ENCODE measurements at places on chromosomes 1 and 21.
A peak's percentile ranks its signal among the peaks of the same experiment; 100 is the strongest.

- DNase-seq = no peak
Measured at GRCh38 chr1:204108312-204109141, 35.6 kb downstream of the SOX13 start.

DNA sequence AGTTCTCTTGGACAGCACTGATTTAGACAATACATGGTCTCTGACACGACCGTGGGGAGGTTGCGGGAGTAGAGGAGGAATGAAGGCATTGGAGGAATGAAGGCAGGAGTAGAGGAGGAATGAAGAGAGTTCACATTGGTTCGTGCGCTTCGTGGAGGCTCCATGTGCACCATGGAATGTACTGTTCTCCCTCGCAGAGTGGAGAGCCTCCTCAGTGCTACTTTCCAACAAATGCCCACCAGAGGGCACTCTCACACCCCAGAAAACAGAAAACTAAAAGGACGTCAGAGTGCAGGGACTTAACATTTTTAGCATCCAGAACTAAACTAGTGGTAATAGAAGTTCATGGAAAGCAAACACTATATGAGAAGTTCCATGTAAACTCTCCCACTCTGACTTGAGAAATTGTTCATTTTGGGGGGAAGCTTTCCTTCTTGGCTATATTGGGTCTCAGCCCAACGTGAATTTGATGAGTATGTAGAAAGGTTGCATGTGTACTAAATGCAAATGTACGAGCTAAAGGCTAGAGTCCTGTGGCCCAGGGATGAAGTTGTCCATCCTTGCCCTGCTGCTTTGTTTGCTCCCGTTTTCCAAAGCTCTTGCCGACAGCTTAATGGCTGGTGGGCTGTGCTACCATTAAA lies 211.6 kb downstream of the LMX1A start:
- peak; percentile 59 for DNase-seq

- no peak for DNase-seq
Measured at GRCh38 chr1:92921031-92922023, 39.9 kb downstream of the DIPK1A start.

GRCh38 chr1:180227861-180228647 lies 2.0 kb upstream of the LHX4 start:
- DNase-seq = no peak

- DNase-seq = no peak
Measured at GRCh38 chr1:203324105-203325025, 19.0 kb downstream of the BTG2 start.

- no peak for DNase-seq
Measured at GRCh38 chr1:51325878-51326755, 4.2 kb downstream of the TTC39A start.

GRCh38 chr1:27400082-27400962 lies 7.9 kb downstream of the GPR3 start:
- DNase-seq = no peak

GRCh38 chr1:41673806-41674205 lies 189.3 kb upstream of the EDN2 start:
- DNase-seq = no peak

DNA sequence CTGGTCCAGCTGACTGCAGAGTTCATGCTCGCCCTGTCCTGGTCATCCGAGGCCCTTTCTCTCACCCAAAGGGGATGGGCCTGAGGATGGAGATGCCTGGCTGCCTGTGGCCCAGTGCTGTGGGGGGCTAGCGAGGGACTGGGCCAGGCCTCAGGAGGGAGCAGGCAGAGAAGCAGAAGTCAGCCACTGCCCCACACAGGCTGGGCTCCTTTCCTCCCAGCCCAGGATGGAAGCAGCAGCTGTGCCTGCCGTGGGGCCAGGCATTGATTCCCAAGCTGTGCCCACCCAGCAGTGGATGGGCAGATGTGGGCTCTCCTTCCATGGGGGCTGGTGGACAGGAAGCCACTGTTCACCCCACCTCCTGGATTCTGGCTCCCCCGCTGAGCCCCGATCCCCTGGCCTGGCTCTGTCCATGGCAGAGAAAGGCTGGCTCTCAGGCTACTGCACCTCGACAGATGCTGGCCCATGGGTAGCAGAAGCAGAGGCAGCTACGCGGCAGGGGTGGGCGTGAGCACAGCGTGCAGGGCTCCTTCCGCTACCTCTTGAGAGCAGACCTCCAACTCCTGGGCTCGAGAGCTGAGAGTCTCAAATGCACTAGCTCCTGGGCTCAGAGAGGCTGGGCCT lies 24.6 kb downstream of the RUNX3 start:
- peak; percentile 52 for DNase-seq

GRCh38 chr1:18324246-18324645 lies 156.5 kb upstream of the KLHDC7A start:
- DNase-seq = no peak

DNA sequence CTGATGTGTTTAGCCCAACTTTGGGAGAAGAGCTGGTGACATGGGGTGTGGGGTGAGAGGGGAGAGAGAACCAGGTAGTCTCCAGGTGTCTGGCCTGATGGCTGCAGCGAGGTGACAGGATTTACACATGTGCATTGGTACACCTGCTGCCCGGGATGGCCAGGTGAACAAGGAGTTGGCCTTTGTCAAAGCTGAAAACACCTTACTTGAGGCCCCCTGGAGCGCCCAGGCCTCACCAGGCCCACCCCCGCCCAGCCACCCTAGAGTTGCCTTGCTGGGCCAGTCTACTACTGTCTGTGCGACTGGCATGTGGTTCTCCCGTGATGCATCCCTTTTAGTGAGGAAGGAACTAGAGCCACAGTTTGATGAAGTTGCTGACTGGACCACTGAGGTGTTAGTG lies 90.5 kb downstream of the ADARB1 start:
- no peak for DNase-seq

Measured in activated CD8-positive, alpha-beta memory T cell treated with anti-CD3 and anti-CD28 coated beads, Interleukin-2, amount 50 U/mL, for 48 hours (primary cell).